Stimulated activated CD4-positive, alpha-beta T cell treated with anti-CD3 and anti-CD28 coated beads, Interleukin-12 subunit alpha, Interleukin-12 subunit beta, amount 100 ng/mL, for 48 hours (primary cell): ENCODE measurements at places on chromosomes 16 and 17.

DNA sequence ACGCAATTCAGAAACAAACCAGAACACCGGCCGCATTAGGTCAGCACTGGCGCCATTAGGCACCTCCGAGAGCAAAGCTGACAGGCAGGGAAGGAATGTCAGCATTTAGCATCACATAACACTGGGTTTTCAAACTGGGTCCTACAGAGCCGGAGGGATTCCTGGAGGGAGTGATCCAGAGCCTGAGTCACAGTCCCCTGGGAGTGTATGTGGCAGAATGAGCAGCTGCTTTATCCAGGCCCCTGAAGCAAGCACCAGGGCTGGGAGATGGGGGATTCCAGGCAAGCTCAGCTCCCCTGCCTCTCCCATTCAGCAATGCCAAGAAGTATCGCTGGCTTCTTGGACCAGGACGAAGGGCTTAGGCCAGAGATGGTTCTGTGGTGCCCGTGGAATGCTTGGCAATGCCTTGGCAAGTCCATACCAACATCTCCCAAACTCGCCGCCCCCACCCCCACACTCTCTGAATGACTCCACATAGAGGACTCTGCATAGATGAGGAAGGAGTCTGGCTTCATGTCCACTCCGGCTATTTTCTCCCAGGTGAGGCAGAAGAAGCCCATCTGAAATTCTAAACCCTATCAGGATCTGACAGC lies 20.4 kb downstream of the GAS7 start:
- no peak for DNase-seq

DNA sequence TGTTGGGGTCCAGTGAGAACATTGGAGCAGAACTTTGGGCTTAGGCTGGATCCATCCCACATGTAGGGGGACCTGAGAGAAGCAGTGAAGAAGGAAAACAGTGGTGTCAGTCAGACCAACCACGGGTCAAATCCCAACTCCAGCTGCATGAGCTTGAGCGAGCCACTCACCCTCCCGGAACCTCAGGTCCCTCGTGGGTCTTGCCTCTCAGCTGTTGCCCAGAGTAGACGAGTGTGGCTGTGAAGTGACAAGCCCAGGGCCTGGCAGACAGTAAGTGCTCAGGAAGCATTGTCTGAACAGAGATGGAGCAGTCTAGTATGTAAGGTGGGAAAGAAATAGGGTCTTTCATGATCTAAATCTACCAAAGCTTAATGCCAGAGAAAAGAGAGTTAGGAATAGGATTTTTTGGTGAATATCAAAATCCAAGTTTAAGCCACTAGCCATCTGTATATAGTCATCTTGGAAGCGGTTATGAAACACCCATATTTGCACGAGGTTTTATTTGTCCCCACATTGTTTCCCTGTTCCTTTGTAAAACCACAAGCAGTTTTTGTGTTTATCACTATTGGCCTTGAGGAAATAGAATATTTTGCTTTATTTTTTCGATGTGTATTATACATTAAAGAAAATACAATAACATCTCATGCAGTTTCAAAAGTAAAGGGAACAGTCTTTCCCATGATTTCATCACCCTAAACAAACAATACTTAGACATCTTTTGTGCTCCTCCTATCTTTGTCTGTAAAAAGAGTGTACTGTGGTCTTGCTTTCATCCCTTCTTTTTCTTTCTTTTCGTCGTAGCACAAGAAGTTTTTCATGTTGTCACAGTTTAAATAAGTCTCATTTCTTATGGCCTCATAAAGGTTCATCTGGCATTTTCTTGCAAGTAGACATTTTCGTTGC lies 112.0 kb downstream of the CLEC16A start:
- DNase-seq, result no peak

- no peak for DNase-seq
These were observed at the start of gene CCL22 for GRCh38 chr16:57358527-57359095. CCL22 (plus strand) TSS chr16:57358783; CDS start chr16:57358817, 34 bp downstream.

DNA sequence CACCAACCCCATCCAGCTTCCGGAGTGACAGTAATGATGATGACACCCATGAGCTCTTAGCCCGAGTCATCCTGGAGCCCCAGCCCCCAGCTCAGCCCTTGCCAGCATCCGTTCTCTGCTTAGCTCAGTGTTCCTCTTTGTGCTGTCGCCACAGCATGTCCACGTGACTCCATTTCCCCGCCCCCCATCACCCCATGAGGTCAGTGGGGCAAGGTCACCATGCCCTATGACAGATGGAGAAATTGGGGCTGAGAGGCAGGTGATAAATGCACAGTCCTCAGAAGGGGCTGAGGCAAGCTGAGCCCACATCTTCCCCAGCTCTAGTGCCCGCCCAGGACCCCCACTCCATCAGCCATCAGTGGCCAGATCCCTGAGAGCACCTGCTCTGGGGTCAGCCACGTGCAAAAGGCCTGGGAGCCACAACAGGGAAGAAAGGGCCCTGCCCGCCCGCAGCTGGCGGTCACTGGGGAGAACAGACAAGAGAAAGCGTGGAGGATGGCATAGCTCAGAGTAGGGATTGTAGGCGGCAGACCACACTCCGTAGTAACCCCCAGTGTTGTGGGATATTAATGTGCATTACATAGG lies 17.1 kb downstream of the ITGB4 start:
- no peak for DNase-seq

DNA sequence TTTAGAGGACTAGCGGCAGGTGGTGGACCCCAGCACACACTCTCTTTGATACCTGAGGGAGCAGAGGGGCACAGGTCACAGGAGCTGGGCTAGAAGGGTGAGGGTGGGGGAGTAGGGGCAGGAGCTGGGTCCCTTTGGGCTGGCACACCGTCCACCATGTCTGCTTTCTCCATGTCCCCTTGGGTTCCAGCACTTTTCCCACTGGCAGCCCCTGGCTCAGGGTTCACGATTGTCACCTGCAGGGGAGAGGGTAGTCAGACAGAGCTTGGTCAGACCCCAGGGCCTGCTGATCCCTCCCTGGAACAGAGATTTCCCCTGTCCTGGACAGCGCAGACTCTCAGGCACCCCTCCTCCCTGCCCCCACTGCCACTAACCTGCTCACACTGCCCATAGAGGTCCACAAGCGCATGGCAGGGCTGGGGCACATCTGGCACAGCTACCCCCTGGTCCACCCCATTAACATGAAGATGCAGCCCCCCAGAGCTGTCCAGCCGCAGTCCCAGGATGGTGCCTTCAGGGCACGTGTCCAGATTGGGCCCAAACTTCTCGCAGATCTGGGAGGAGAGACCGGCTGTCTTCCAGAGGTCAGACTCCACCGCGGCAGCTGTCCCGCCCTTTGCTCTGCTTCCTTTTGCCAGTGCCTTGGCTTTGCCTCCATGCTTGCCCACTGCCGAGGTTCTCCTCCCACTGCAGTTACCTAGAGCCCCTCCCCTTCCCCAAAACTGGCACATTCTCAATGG lies 3.1 kb upstream of the GPS2 start:
- DNase-seq, result no peak
